ENCODE measurements at places on chromosomes 5 and 9. TPM values are rescaled to one million over a fixed set of nuclear protein-coding genes. Genes with fewer than 3 reads are reported as not detected.
A peak's percentile ranks its signal among the peaks of the same experiment; 100 is the strongest.

GRCh38 chr9:133807818-133808217 lies 69.7 kb upstream of the SARDH start:
- no peak for DNase-seq

- DNase-seq = no peak
These were observed 27.8 kb downstream of the RALGPS1 start for GRCh38 chr9:126942399-126942798.

- peak; percentile 4 for DNase-seq
These were observed 971 bp downstream of the TMEM267 start for GRCh38 chr5:43482490-43483297.

- DNase-seq = no peak
These were observed 75.3 kb upstream of the BARHL1 start for GRCh38 chr9:132506977-132507669.

DNA sequence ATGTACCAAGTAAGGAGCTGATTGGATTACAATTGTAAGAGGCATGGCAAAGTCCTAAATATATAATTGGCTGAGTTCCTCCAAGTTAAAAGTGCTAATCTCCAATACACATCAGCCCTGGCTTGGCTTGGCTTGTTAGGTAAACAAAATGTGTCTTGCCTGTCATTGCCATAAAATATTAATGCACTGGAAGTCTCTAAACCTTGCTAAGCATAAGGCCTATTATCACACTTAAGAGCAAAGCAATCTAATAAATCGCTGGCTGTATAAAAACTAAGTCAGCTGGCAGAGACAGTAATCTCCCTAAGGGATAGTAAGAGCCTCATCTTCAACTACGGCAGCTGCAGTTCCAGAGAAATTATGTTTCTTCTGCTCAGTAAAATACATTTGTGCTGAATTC lies 418.6 kb upstream of the GRAMD2B start:
- DNase-seq = no peak

GRCh38 chr5:171649075-171649401 lies 136.6 kb upstream of the SMIM23 start:
- no peak for DNase-seq

DNA sequence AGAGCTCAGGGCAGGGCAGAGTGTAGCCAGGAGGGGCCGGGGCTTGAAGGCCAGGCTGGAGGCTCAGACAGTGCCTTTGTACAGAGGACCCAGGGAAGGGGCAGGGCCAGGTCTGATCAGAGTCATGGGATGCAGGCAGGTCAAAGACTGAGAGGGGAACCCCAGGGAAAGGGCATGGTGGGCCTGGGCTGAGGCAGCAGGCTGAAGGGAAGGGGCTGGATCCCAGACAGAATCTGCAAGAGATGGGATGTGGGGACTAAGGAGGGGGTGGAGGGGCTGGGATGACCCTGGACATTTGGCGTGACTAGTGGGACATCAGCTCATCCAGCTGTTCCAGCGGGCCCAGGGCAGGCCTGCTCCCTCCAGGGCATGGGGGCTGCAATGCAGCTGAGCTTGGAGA lies 15.5 kb upstream of the MRNIP start:
- DNase-seq = no peak

- no peak for DNase-seq
These were observed 60.2 kb downstream of the PPARGC1B start for GRCh38 chr5:149790276-149790675.

DNA sequence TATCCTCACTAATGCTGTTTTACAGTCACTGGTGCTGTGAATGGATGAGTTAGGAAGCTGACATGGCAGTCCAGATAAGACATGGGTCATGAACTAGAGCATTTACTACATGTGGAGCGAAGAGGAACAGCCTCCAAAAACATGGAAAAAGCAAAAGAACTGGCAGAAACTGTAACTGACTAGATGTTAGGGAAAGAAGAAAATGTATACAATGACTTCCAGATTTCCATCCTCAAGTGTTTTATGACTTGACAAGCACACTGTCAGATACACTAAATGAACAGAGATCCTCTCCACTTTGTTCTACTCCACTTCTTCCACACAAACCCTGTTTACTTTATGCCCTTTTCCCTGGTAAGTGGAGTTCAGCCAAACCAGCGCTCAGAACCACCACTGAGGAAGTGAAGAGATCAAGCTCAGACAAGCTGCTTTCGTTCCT lies 11.5 kb downstream of the HMGCS1 start:
- DNase-seq = no peak

DNA sequence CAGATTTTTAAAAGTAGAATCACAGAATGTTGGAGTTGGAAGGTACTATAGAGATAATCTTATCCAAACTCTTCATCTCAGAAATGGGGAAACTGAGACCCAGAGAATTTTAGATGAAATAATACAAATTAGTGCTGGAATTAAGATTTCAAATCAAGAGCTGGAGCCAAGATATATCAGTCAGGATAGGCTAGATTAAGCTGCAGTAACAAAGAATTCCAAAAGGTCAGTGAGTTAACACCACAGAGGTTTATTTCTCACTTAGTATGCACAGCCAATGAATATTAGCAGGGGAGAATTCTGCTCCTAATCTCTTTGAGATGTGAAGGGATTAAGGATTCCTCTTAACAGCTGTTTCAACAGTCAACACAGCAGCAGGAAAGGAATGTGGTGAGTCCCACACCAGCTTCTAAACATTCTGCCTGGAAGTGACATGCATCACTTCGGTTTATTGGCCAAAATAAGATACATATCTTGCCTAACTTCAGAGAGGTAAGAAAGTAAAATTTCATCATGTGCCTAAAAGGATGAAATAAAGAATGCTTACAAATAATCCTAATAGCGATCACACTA lies 136.8 kb downstream of the FRMD3 start:
- DNase-seq = no peak

GRCh38 chr9:90956026-90956810 lies 154.6 kb downstream of the SYK start:
- no peak for DNase-seq

DNA sequence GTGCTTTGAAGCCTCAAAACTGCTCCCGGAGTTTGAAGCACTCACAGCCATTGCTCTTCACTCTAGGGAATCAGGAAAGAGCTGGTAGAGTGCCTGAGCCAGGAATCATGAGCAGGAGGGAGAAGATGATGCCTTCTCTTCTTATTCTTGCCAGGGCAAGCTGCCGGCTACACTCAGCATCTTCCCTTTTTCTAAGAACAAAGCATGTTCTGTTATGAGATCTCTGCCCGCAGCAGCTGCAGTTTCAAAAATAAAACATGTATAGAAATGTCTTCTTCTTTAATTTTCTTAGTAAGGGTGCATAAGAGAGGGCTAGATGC lies 57.9 kb upstream of the RICTOR start:
- DNase-seq = no peak

- no peak for DNase-seq
These were observed 284.4 kb upstream of the RGMB start for GRCh38 chr5:98489021-98489420.

DNA sequence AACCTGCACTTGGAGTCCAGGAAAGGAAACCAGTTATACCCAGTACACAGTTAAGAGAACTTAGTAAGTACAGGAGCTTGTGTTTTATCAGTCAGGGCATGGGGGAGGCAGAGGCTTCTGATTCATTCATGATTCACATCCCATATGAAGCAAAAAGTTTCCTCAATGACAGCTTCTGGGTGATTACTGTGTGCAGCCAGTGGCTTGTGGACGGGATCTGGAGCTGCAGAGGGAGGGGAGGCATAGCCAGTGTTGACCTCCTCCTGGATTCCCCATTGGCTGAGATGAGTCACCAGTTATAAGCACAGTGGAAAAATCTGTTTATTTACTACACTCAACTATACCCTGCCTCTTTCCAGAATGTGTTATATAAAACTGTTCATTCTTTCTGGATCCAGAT lies 17.7 kb downstream of the IL31RA start:
- no peak for DNase-seq

DNA sequence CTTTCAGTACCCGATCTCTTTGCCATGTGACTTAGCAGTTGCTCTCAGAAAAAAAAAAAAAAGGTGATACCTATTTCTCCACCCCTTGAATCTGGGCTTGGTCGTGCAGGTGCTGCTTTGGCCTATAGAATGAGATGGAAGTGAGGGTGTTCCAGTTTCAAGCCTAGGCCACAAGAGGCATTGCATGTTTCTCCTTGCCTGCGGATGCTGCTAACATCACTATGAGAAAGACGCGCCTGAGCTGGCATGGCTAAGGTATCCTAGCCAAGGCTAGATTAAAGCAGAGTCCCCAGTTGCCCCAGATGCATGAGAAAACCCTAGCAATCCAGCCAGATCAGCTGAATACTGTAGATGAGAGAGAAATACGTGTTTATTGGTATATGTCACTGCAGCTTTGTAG lies 14.7 kb upstream of the CSF1R start:
- no peak for DNase-seq

- DNase-seq = no peak
These were observed 58.8 kb downstream of the SYK start for GRCh38 chr9:90860382-90860781.

DNA sequence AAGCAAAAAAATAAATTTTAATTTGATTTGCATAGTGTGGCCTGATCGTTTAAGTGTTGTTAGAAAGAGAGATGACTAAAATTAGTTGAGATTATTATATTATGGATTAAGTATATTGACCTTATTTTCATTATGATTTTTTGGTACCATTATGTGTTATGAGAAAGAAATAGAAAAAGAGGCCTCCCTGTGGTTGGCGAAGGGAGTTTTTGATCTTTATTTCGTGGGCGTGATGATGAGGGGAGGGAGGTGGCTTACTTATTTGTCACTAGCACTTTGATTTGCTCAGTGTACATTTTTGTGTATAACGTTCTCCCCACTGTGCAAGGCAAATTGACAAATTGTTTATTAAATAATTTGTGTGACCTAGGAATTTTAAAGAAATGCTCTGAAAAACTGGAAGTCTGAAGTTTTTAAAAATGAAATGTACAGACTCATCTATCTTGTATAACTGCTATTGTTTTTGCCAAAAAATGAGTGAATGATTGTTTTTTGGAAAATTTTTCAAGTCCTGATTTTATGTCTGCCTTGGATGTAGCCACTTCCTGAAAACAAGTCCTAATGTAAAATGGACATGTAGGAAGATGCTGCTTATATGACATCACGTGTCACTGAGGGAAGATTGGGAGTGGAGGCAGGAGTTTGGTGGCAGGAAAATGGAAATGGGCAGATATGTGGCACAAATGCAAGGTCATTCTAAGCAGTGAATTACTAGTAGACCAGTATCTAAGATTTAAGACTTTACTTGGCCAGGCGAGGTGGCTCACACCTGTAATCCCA lies 3.0 kb downstream of the DAPK1 start:
- DNase-seq = no peak

DNA sequence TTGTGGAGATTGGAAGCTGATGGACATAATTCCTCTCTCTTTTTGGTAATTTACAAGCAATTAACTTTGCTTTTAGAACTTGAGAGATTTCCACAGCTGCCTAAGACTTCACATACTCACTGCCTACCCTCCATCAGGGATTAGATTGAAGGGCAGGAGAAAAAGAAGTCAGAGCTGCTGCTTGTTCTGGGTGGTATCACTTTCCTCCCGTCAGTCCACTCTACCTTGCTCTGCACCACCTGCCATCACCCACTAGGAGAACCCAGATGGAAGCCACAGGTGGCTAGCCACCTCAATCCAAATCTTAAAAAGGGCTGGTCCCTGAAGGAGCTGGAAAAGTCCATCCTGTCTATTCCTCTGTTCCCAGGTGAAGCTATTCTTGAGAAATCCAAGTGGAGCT lies 10.5 kb downstream of the IRF1 start:
- DNase-seq = no peak

GRCh38 chr9:27785714-27786100 lies 212.4 kb upstream of the C9orf72 start:
- no peak for DNase-seq

DNA sequence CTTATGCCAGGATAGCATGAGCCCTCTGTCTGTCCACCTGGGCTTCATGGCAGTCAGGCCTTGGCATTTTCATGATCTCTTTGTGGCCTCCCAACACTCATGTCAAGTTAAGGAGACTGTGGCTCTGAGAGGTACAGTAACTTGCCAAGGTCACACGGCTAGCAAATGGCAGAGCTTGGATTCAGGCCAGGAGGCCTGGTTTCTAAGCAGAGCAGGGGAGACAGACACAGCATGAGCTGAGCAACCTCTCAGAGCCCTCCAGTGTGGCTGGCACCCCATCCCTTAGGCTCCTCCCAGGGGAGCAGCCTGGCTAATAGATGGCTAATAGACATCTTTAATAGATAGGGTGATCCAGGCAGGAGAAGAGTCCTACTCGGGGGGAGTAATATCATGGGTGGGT lies 4.1 kb downstream of the SYNPO start:
- DNase-seq = no peak

- DNase-seq = no peak
These were observed 24.4 kb downstream of the SMARCA2 start for GRCh38 chr9:2039294-2040180.

DNA sequence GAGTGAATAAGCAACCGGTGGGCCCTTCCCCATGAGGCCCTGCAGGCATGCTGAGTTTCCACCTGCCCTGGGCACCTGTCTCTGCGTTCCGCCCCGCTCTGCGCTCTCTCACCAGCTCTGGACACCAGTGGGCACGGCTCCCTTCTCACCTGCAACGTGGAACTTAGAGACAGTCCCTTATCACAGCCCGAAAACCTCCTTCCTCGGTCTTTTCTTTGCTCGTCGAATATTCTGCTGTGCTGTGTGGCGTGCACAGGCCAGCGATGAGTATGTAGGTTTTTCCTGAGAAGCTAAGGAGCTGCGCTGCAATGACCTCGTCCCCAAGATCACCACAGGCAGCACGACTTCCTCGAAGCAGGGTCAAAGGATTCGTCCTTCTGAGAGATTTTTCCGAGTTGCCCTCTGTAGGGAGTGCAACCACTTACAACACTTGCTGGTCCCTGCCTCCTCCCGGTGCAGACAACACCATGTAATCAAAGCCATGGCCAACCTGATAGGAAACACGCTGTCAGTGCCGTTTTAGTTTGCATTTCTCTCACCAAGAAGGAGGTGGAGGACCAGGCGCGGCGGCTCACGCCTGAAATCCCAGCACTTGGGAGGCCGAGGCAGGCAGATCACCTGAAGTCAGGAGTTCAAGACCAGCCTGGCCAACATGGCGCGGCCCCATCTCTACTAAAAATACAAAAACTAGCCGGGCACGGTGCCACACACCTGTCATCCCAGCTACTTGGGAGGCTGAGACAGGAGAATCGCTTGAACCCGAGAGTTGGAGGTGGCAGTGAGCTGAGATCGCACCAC lies 27.2 kb upstream of the NOTCH1 start:
- no peak for DNase-seq

DNA sequence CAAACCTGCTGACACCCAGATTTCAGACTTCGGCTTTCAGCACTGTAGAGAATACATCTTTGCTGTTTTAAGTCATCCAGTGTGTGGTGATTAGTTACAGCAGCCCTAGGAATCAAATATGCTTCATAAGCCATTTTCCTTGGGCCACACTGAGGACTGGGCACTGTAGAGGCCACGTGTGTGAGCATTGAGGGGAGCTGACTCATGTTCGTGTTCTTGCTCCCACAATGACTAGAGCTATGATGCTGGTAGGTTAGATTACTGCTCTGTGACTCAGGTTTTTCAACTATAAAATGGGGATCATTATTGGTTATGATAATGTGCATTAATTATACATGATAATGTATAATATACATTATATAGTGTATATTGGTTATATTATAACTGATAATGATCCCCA lies 96.5 kb upstream of the PALM2AKAP2 start:
- DNase-seq = no peak

GRCh38 chr9:106526716-106527204 lies 336.2 kb upstream of the ZNF462 start:
- DNase-seq = no peak

Gene AGGF1
- polyA plus RNA-seq = 33.5 TPM

Gene RNF208
- polyA plus RNA-seq = 5.1 TPM

Gene MOB3B
- 25.5 TPM for polyA plus RNA-seq

Gene NUTM2F
- polyA plus RNA-seq = not detected

Gene KIF2A
- 54.8 TPM for polyA plus RNA-seq

Gene SYK
- polyA plus RNA-seq = 28.9 TPM

Gene PCDHGA5
- polyA plus RNA-seq = 2.2 TPM

Gene C9orf153
- 0.24 TPM for polyA plus RNA-seq

Gene FBXL7
- 28.7 TPM for polyA plus RNA-seq

Gene CCDC112
- polyA plus RNA-seq = 21.2 TPM
